ENCODE measurements at places on chromosomes 5 and 9.

- DNase-seq: no peak
Observed at GRCh38 chr9:9214066-9214465, 1398.7 kb downstream of the PTPRD start.

DNA sequence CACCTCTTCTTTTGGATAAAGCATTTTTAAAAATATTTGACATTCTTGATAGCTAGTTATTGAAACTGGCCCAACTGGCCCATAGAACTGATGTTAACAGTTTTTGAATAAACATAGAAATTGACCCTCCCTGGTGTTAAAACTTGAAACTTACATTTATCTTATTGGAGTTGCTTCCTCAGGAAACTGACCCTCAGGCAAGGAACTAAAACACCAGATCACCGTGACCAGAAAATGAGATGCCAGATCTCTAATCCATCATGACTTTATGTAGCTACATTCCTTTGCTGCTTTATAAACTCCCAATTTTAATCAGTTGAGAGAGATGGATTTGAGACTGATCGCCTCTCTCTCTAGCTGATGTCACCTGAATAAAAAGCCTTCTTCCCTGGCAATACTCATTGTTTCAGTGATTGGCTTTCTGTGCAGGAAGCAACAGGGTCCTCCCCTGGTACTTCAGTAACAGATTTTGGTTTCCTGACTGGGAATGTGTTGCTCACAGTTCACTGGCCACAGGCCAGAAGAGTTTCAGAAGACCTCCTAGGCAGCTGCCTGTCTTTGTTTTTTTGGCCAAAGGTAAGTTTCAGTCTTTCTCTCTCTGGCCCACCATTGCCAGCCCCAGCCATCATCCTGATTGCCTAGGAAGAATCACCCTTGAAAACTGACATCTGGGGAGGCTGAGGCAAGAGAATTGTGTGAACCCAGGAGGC is 212.4 kb downstream of the DTWD2 start:
- DNase-seq: no peak

GRCh38 chr9:136947028-136947891 is 2.2 kb downstream of the C8G start:
- DNase-seq: no peak

GRCh38 chr9:93156475-93157008 is 22.5 kb upstream of the NINJ1 start:
- DNase-seq: no peak

DNA sequence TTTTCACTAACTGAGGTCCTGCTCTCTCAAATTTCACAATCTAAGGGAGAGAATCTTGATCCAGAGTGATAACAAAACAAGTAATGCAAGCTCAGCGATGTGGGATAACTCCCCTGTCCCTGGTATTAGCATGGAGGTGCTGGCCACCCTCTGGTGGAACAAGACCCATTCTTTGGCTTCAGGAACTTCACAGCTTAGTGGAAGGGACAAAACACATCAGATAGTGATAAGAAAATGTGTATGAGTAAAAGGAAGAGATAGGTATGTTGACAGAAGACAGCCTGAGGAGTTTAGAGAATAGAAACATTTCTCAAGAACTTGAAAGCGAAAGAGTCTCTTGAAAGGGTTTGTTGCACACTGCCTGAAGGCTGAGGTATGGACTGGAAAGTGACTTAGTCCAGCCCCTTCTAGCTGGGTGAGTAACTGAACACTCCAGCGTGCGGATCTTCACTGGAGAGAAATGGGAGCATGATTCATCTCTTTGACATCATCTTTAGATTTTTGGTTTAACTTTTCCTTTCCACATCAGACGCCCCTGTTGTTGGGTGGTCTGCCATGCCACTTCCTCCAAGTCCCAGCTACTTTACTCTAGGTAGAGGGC is 25.4 kb upstream of the ZSWIM6 start:
- no peak for DNase-seq

DNA sequence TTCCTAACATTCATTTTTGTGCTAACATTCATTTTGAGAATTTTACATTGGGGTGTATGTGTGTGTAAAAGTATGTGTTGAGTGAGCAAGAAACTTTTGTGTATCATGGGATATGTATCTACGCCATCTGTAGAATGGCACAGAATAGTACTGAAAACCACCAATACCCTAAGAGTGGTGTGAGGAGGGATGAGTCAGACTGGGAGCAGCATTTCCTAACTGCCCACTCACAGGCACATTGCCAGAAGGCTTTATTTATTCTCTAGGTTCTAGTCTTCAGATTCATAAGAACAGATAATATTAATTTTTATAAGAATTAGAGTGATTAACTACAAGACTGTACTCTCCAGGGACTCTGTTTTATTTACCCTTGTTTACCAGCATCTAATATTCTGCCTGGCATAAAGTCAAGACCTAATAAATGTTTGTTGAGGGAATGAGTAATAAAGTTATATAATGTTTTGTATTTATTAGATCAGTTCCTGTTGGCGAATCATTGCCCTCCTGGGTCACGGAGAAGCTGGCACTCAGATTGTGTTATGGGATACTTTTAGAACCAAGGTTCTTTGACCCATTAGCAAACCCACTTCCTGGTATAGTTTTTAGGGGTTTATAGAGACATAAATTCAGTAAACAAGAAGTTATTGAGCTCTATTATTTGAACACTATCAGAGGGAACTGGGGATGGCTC is 159.1 kb upstream of the PPP2R2B start:
- DNase-seq: peak; percentile 37

GRCh38 chr5:128192368-128192767 is 108.8 kb downstream of the SLC12A2 start:
- DNase-seq: no peak

DNA sequence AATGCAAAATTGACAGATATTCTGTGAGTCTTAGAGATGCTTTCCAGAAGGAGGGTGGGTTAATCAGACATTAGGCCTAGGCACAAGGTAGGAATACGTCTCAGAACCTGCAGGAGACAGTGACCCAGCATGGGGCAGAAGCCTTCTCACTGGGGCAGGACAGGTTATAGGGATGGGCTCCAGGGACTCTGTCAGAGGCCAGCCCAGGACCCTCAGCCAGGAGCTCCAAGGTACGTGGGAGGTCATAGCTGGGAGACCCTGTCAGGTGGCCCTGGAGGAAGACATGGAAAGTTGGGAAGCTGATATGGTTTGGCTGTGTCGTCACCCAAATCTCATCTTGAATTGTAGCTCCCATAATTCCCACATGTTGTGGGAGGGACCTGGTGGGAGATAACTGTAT is 450.4 kb downstream of the GADD45G start:
- no peak for DNase-seq

GRCh38 chr9:133125941-133126696 is 5.1 kb upstream of the RALGDS start:
- DNase-seq: peak; percentile 85

DNA sequence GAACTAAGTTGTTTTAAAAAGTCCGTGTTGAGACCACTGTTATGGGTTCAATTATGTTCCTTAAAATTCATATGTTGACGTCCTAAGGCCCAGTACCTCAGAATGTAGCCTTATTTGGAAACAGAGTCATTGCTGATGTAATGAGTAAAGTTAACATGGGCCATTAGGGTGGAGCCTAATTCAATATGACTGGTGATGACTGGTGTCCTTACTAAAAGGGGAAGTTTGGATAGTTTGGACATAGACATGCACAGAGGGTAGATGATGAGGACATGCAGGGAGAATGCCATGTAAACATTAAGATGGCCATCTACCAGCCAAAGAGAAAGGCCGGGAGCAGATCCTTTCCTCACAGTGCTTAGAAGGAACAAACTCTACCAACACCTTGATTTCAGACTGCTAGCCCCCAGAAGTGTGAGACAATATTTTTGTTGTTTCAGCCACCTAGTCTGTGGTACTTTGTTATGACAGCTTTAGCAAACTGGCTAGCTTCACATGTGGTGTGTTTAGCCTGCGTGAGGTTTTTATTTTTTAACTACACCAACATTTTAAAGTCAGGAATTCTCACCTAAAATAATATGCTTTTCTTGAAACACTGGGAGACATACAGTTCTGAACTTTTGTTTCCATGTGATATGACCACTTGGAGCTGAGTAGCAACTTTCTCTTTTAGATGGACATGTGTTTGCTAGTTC is 135.3 kb downstream of the YIPF5 start:
- DNase-seq: no peak

DNA sequence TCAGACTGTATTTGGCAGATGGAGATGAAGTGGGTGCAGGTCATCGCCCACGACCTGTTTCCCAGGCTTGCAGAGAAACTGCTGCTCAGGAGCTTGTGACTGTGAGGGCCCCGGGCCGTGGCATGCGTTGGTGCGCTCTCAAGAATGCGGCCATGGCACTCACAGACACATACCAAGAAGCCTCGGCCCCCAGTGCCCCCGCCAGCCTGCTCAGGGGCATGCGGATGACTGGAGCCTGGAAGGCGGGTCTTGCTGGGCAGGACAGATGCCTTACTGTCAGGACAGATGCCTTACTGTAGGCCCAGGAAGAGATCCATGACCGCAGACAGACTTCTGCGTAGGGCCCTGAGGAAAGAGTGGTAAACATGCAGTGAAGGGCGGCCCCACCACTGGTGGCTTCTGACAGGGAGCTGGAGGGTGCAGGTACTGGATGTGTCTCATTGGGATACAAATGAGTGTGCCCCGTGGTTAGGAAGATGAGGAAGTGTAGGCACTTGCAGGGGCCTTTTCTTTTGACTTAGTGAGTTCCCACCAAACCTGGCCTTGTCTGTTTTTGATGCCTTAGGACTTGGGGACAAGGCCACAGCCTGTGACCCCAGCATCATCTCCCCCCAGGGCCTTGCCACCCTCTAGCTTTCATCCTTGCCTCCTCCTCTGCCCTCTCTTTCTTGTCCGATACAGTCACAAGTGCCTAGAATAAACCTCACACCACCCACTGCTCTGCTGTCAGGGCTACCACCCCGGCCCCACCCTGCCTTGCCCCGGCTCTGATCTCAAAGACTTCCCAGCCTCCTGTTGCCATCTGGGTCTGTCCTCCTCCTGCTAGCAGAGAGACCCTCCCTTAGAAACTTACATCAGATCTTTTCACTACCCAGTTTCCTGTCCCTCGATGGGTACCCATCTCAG is 68.8 kb upstream of the ABL1 start:
- no peak for DNase-seq

DNA sequence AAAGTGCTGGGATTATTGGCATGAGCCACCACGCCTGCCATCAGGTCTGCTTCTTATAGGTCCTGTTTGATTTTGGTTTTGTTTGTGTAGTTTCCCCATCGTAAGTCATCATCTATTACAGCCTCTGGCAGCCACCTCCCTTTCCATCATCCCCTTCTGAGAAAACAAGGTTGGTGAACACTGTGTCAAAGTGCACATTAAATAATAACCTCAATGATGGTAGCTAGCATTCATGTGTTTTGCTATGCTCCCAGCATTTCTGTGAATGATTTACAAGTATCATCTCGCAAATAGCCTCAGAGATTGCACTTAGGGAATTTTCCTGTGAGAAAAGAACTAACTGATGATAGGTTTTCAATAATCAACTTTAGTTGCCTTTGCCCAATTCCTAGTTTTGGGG is 9.9 kb downstream of the PRUNE2 start:
- no peak for DNase-seq

GRCh38 chr5:448061-448765 is 5.2 kb downstream of the EXOC3 start:
- no peak for DNase-seq

GRCh38 chr5:110836851-110837250 is 98.0 kb downstream of the SLC25A46 start:
- no peak for DNase-seq

- no peak for DNase-seq
Observed at GRCh38 chr5:53948598-53948997, 361.8 kb downstream of the ARL15 start.

GRCh38 chr5:141716009-141716408 is 34.0 kb upstream of the ARAP3 start:
- no peak for DNase-seq

DNA sequence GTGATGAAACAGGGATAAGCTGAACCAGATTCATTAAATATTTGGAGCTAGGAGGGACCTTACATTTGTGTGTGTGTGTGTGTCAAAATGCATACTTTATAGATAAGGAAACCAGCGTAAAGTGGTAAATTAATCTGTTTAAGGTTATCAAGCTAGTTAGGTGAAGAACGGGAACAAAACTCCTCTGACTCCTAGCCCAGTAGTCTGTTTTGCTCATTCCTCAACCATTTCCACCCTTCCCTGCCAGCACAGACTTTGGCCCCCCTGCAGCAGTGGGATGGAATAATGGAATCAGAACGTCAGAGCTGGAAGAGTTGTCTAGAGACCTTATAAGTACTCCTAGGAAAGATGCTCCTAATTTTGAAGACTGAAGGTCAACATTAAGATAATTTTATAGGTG is 6.5 kb downstream of the AGXT2 start:
- DNase-seq: no peak

All from dermis blood vessel endothelial cell (primary cell).